Activated CD8-positive, alpha-beta memory T cell treated with anti-CD3 and anti-CD28 coated beads for 48 hours (primary cell): ENCODE measurements at places on chromosomes 16 and 17.

DNA sequence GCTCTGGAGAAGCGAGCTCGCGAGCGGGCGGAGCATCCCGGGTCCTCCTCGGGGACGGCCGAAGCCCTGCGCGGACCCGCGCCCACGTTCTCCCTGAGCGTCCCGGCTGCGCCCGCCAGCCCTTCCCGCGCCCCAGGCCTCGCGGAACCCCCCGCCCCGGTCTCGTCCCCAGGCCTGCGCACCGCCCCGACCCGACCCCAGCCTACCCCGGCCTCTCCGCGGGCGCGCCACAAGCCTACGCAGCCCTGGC lies 159 bp downstream of the USP36 start:
- DNase-seq = no peak

- DNase-seq = no peak
These were observed 35.6 kb upstream of the PHOSPHO1 start for GRCh38 chr17:49266233-49266632.

DNA sequence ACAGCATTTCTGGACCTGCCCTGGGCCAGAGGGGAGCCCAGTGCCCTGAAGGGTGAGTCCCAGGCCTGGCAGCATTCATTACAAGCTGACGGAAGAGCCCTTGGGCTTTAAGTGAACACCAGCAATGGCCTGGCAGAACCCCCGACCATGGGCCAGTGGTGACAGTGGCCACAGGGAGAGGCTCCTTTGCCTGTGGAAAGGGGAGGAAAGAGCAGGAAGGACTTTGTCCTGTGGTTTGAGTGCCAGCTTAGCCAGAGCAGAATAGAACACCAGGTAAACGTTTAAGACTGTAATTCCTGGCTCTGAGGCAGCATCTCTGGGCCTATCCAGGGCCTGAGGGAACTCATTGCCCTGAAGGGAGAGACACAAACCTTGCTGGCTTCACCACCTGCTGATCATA lies 34.3 kb upstream of the ATP2C2 start:
- no peak for DNase-seq

DNA sequence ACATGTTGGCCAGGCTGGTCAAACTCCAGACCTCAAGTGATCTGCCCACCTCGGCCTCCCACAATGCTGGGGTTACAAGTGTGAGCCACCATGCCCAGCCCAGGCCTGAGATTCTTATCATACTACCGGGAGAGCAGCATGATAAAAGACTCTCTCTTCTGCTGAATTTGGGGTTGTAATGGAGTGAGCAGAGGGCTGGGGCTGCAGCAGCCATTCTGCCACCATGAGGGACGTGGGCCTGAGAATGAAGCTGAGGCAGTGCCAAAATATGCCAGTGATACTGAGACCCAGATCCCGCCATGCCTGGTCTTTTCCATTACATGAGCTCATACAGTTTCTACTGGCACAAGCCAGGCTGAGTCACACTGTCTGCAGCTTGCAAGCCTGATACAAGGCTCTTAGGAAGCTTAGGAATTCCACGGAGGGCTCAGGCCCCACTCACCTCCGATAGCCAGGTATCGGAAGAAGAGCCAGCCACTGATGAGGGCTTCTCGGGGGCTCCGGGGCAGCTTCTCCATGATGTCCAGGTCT lies 19.6 kb upstream of the P2RX1 start:
- no peak for DNase-seq

DNA sequence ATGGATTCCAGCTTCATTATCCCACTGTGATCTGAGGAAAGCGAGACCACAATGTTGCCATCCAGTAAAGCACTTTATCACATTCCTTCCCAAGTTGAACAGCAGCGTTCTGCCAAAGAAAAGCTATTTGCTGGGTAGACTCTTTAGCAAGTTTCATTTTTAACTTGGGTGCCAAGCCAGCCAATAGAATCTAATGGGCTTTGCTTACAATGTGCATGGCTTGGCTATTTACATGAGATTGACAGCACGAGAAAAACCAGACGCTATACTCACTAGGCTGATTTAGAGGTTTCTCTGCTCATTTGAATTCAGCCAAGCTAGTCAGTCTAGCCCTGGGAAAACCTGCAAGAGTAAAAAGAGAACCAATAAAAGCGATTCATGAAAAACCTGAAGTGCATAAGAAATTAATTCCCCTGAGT lies 108.9 kb downstream of the CDH13 start:
- DNase-seq = no peak

DNA sequence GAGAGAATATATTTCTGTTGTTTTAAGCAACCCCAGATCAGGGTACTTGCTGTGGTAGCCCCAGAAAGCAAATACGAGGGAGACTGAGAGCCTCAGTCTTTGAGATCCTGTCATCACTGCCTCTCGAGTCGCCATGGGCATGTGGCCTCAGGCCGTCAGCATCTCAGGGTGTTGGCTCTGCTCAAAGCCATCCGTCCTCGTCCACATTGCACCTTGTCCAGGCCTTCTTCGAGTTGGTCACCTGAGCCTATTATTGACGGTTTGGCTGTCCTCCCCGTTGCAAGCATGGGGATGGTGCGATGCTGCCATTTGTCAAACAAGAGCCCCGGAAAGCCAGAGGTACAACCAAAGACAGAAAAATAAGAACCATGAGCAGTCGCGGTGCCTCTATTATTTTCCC lies 136.9 kb downstream of the IRF8 start:
- DNase-seq = no peak

DNA sequence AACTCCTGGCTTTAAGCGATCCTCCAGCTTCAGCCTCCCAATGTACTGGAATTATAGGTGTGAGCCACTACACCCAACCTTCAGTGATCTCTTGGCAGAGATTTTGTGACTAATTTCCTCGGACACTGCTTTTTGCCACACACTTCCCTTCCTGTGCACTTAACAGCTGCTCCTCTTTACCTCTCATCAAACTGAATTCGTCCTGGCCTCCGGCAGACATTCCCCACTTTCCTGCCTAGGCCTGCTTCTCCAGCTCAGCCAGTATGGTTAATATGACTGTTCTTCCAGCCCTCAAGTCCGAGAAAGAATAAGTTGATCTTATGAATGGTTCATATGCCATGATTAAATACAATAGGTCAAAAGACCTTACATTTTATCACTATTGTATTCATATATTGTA lies 69.0 kb upstream of the MTMR4 start:
- DNase-seq = no peak

DNA sequence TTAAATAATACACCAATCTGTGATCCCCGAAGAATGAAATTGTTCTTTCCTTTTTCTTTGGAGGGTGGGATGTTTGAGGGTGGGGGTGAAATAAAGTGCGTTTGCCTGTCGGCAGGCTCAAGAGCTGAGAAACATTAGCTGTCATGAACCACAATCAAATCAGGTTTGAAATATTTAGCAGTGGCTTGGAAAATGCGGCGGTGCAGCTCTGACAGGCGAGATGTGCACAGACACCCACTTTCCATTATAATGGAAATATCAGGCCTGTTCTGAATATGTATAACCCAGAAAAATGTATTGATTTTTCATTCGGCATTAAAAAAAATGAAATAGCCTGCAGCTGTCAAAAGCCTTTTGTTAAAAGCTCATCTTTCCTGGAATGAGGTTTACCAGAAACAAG lies 212.8 kb downstream of the ZFHX3 start:
- no peak for DNase-seq

- no peak for DNase-seq
These were observed 7.2 kb downstream of the MRPL27 start for GRCh38 chr17:50365649-50366393.

DNA sequence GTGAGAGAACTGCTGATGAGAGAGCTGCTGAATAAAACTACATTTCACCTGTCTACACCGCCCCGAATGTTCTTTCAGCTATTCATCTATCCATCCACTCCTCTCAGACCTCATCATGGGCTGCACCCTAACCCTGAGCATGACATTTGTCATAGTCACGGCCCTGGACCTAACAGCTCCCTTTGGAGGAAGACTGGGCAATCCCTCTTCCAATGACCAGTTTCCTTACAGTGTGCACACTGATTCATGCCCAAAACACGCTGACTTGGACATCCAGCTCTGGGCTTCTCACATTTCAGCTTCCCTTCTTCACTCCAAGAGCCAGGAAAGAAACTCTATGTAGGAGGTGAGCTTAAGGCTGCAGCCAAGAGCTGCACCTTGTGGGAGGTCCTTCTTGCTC lies 41.8 kb upstream of the ARL4D start:
- DNase-seq = no peak

GRCh38 chr17:38443356-38444031 lies 15.2 kb downstream of the ARHGAP23 start:
- DNase-seq = no peak

DNA sequence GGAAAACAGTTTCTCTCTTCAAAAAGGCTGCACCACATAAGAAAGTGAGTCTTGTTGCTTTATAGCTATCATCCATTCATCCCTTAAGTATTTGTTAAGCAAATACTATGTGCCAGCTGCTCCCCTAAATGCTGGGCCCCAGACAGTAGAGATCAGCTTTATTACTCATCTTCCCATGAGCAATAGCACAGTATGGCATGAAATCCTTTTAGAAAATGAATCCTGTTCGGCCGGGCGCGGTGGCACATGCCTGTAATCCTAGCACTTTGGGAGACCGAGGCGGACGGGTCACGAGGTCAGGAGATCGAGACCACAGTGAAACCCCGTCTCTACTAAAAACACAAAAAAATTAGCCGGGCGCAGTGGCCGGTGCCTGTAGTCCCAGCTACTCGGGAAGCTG lies 99.5 kb downstream of the MYO1D start:
- DNase-seq = no peak

- no peak for DNase-seq
These were observed 9.5 kb downstream of the ADGRG1 start for GRCh38 chr16:57637965-57638364.

DNA sequence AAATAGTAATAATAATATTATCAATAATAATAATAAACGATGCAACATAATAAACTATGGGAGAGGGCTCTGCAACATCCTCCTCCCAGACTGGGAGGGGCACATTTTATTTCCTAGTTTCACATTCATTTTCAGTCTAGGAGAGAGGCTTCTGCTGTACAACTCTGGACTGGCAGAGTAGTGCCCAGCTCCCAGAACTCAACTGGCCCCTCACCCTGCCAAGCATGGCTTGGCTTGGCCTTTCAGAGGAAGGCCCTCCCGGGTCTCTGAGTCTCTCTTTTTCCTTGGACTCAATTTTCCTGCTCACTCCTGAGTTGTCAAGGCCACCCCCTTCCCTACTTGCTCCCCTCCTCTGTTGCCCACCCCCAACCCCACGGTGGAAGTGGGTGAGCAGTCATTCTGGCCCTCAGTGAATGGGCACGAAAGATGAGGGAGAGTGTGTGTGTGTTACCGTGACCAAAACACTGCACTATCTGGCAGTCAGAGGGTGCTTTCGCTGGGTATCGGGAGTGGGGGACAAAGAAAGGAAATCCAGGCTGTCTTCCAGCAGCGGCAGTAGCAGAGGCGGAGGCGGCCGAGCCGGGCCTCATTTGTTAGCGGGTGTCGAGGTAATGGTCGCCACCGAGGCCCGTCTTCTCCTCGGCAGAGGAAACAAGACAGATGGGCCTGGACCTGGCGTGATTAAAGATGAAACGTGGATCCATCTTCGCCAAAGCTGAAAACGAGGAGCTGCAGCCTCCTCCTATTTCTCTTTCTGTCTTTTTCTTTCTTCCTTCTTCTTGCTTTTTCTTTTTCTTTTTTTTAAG lies 2.3 kb downstream of the HOXB4 start:
- DNase-seq = no peak

- no peak for DNase-seq
These were observed 17.1 kb upstream of the DOK4 start for GRCh38 chr16:57503366-57503765.

DNA sequence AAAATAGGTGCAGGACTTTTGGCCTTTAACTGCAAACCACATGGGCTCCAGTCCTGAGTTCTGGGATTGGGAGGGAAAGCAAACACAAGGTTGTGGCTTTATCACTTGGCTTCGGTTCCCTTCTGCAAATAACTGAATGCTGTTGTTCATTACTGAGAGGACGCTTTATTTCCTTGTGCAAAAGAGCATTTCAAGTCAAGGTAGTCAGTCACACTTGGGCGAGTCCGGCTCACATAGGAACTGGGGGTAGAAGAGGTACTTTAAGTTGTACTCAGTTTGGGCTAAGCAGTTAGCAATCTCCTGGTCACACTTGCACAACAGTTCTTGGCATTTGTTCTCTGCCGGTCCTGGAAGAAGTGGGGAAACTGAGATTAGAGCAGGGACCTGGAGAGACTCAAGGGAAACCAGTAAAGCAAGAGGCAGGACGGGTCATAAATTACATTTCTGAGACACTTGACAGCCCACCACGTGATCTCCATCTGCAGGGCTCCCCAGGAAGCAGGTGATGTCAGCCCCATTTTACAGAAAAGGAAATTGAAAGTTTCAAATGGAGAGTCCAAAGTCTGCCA lies 21.6 kb downstream of the PLA2G10 start:
- no peak for DNase-seq

- DNase-seq = no peak
These were observed 31.1 kb downstream of the ADCY7 start for GRCh38 chr16:50297301-50298074.

DNA sequence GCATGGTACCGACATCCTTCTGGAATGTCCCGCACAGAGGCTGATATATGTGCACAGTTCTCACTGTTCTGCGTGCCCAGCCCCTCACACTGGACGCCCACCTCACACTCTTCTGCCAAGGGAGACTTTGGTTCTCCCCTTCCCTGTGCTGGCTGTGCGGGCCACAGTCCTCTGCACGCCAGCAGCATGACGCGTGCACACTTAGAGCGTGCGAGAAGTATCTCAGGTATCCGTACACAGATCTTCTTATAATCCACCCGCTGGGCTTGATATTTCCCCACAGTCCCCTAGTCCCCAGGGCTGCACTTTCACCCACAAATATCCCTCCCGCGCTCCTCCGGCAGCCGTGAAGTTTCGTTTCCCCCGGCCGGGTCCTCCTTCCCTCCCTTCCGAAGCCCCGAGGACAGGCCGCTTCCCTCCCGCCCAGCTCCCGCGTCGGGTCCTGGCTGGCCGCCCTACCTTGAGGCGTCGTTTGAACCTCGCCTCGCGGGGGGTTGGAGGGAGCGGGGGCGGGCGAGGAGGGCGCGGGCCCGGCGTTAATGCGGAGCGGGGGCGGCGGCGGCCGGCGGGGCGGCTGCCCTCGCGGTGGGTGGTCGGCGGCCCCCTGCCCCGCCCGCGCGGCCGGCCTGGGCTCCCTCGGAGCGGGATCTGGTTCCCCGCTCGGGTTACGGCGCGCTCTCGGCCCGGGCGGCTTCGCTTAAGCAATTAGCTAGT lies 5.0 kb upstream of the FOXF1 start:
- no peak for DNase-seq

DNA sequence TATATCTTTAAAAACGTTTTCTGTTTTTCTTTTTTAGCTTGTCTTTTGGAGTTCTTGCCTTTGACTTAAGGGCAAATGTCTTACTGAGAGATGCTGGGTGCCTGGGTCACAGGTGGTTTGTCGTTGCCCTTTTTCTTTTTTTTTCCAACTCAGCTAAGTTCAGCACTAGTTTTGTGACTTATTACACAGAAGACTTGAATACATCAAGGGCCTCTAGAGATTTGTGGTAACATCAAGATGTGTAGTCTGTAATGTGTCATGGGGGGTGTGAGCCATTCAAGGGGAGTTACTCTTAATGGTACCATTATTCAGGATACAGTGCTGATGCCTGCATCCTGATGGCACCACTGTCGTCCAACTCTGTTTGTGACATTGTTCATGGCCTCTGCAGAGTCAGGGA lies 95.1 kb downstream of the PRKCA start:
- DNase-seq = no peak

GRCh38 chr16:51635181-51635580 lies 484.1 kb upstream of the SALL1 start:
- no peak for DNase-seq
